ENCODE measurements at places on chromosomes 11 and 22.
A peak's percentile ranks its signal among the peaks of the same experiment; 100 is the strongest.

GRCh38 chr11:69425895-69426544, 55.4 kb upstream of the LINC01488 start:
- DNase-seq = peak; percentile 34

DNA sequence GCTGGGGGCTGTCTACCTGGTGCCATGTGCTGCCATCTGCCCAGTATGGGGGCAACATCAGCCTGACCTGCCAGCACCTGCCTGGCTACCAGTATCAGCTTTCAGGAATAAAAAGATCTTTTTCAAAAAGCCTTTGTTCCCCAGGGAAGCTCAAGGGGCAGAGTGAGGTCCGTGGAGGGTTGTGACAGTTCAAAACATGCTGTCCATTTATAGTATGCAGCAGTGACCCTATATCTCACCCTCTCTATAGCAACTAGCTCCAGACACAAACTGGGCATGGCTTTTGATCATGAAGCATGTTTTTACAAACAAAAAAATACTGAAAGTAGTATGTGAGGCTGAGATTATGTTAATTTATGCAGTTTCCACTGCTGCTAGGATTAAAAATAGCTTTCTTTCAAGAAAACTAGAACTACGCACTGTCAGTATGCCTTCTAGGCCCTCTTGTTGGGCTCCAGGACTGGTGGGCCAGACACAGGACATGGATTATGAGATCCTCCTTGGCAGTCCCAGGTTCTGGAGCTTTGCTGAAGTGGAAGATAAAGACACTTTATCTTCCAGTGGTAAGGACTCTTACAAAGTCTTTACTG, 23.4 kb downstream of the NAV2 start:
- DNase-seq = no peak

DNA sequence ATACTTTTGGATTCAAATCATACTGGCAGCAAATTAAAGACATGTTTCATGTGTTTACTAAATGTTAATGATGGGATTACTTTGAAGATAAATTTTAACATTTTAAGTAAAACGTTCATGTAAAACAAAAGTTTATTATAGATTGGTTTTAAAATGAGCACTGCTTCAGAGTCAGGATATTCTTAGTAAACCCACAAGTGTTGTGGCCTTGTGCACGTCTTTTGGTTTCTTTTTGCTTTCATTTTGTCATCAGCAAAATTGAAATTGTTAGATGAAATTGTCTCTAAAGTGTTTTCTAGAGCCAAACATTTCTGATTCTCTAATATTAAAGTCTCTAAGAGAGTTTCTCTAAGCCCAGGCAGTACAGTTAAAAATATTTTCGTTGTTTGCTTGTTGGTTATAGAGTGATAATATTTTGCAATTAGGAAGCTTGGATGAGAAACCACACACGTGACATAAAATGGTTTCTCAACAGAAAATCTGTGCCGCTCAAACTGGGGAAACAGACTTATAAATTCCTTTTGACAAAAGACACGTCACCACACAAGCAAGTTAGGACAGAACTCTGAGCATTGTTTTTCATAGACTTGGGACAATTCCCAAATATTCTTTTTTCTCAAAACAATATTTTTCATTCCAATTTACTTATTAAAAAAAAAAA, 164.4 kb downstream of the TEAD1 start:
- DNase-seq = no peak

DNA sequence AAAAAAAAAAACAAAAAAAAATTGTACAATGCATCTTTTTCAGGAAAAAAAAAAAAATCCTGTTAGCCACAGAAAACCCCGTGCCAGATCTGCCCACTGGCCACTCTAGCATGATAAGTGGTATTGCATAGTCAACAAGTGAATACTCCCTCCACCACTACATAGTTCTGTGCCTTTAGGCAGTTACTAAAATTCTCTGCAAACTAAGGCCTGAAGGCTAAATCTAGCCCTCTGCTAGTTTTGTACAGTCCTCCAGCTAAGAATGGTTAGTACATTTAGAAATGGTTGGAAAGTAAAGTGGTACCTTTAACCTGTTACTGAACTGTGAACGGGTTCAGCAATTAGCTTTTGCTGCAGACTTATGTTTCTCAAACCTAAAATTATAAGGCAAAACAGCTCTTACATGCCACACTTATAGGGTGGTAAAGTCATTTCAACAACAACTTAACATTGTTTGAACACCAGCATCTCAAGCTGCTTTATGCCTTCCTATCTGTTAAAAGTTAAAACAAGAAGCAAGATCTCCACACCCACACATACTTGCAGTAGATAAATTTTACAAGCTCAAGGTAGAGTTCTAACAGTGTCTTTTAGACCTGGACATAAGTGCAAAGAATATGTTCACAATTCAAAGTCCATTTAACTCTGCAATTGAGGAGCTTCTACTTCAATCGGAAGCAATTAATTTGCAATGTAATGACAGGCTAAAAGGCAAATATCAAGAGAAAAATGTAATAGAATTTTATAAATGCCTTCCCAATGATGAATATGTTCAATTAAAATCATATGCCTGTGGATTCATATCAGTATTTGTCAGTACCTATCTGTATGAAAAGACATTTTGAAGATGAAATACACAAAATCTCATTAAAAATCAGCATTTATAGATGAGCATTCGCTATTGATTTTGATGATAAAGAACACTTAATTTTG, 7.3 kb downstream of the C11orf71 start:
- DNase-seq = no peak

DNA sequence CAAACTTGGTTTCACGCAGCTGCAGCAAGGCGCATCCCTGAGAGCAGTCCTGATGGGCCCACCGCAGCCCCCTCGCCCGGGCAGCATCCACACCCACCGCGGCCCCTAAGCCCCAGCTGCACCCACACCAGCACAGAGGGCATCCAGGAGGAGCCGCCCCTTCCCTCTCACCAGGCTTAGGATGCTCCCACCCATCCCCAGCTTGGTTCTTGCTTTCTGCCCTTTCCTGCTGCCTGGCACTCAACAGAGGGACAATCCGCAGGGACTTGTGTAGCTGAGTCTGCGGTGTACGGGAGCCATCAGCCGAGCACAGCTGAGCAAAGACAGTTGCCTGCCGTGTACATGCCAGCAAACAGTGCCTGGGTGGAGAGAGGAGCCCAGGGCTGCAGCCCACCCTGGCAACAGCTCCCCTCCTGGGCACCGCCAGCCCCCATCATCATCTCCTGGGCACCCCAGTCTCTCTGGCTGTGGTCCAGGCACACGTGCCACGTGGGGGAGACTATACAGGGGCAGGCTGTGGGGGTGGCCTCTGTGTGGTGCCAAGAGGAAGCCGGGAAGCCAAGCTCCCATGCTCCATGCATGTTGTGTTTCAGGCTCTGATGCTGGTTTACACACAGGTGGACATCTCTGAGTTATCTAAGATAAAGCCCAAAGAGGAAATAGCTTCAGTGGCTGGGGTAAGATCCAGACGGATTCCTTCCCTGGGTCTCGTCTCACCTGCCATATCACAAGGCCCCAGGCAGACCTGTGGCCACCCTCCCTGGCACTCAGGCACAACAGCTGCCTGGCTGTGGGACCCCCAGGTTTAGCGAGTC, 36.0 kb upstream of the GNB1L start:
- DNase-seq = no peak

GRCh38 chr11:126874831-126875230, 125.7 kb downstream of the KIRREL3 start:
- DNase-seq = no peak

DNA sequence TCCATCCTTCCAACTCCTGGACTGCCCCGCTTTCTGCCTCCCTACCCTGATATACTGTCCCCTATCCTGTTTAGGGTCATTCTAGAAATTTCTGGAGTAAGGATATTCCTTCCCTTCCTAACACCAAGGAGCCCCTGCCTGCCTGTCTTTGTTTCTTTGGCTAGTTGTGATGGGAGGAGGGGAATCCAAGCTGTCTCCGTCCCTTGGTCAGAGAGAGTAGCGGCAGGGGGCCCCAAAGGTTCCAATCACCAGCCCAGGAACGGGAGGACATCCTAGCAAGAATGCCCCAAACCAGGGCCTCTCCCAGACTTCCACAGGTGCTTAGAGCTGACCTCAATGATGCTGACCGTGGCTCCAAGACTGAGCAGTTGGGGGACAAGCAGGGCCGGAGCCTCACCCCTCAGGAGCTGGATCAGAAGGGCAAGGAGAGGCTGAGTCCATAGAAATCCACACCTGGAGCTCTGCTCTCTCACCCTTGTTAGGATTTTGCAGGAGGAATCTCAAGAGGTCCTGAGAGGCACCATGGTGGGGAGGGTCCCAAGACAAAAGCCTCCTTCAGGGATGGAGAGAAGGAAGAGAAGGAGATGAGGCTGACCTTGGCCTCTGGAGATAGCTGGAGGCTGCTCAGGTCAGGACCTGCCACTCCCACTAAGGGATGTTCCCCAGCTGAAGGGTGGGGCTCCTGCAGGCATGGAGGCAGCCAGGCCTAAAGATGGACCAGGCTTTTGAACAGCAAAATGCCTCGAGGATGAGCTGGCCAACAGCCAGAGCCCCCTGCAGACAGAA, 13.6 kb downstream of the SLC22A12 start:
- no peak for DNase-seq
